Pulmonary artery endothelial cell (primary cell): ENCODE measurements at places on chromosomes 6 and 20. TPM values are rescaled to one million over a fixed set of nuclear protein-coding genes. Genes with fewer than 3 reads are reported as not detected.

The ACTL10 gene
- total RNA-seq, result 1.9 and 4.2 TPM in 2 replicates

The PCMT1 gene
- total RNA-seq, result 130 and 165 TPM in 2 replicates

The BMP7 gene
- not detected in 2 replicates for total RNA-seq

The ADGRG6 gene
- 10.0 and 14.5 TPM in 2 replicates for total RNA-seq

The HLA-DMB gene
- total RNA-seq, result 0.07 TPM in 1 of 2 replicates, not detected in the other

The SPATA25 gene
- total RNA-seq, result 0.53 and 0.59 TPM in 2 replicates

The SULF2 gene
- 64.6 and 120 TPM in 2 replicates for total RNA-seq

The RAMACL gene
- total RNA-seq, result 1.4 and 2.4 TPM in 2 replicates

The PNPLA1 gene
- not detected in 2 replicates for total RNA-seq

The MLIP gene
- total RNA-seq, result 10.8 and 21.7 TPM in 2 replicates

The OR2B6 gene
- total RNA-seq, result not detected in 2 replicates

The ZBP1 gene
- total RNA-seq, result not detected in 2 replicates

GRCh38 chr6:15752820-15753219 lies 90.0 kb upstream of the DTNBP1 start:
- peak; percentile 4 for DNase-seq

GRCh38 chr6:149337320-149337719 lies 19.8 kb downstream of the TAB2 start:
- no peak for DNase-seq

GRCh38 chr20:15564981-15565380 lies 1008.3 kb downstream of the KIF16B start:
- DNase-seq, result no peak

GRCh38 chr6:170347975-170348374 lies 41.4 kb downstream of the FAM120B start:
- DNase-seq, result no peak

DNA sequence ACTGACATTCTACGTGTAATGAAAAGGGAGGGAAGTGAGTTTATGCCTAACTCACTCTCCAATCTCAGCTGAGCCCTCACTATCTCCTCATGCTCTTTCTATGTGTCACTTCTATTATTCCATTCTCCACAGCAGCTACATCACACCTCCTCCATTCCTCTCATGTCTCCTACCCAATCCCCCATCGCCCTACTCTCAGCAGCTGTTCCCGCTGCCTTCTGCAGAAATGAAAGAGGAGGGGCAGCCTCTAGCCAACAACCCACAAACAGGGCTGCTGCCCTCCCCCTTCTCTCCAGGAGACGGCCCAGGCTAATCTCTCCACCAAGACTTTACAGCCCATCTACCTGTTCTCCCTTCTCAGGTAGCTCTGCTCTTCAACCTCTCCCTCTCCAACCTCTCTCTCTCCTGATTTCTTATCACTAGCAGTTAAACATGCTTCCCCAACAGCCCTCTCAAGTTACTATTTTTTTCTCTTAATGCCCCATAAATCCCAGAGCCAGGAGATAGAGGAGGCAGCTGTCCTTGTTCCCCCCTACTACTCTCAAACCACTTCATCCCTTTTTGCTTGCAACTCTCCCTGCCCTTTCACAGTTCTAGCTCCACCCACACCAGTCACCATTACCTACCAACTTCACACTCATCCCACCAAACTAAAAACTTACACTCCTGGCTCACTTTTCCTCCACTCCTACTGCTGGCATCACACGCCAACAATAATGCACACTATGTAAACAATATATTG lies 136.5 kb downstream of the BTBD9 start:
- no peak for DNase-seq

DNA sequence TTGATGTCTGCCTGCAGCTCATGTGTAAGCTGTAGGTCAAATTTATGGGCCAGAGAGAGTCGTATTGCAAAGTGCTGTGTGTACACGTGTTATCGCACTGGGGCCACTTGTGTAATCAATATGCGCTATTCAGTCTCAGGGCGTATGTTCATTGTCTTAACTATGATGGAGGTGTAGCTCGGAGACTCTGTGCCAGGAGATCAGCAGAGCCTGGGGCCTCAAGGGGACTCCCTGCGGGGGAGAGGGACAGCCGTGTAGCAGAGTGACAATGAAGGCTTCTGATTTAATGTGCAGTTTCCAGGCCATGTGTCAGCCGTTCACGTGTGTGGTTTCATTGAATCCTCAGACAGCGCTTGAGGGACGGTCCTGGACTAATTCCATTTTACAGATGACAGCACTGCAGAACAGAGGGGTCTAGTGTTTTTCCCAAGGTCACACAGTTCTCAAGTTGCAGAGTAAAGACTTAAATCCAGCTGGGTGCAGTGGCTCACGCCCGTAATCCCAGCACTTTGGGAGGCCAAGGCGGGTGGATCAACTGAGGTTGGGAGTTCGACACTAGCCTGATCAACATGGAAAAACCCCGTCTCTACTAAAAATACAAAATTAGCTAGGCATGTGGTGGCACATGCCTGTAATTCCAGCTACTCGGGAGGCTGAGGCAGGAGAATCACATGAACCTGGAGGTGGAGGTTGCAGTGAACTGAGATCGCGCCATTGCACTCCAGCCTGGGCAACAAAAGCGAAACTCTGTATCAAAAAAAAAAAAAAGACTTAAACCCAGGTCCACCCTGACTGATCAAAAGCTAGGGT lies 242.5 kb downstream of the PREX1 start:
- no peak for DNase-seq

DNA sequence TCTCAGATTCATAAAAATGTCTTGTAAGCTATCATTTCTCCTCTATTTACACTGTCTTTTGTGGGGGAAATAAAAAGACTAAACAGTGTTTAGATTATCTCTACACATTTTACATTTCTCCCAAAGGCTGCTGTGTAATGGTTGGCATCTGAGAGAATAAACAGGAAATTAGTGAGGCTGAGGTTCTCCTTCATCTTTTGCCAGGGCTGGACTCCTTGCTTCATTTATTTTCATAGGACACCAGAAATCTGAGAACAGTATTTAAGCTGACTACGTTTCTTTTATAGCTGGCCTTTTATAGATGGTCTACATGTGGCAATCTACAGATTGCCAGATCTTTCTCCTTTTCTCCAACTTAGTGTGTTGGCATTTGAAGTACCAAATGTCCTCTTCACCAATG lies 41.5 kb downstream of the PLCB4 start:
- no peak for DNase-seq

DNA sequence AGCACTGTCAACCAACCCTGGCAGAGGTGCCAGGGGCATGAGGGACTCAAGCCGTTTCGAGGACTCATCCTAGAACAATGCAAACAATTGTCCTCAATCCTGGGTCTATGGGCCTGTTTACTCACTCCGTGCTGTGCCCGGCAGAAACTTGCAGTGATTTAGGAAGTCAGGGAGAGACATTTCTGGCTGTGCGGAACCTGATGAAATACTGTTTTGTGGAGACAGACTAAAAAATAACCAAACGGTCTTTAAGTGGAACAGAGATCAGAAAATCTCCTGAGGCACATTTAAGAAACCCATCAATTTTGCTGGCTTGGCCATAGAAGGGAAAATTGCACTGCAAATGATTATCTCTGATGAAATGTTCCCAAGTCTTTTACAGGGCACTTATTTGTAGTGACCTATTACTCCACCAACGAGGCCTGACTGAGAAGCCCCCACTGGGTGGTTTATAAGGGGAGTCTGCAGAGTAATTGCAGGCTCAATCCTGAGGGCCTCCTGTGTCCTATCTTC lies 79.8 kb upstream of the KCNK16 start:
- no peak for DNase-seq

- DNase-seq, result no peak
These were observed 153.6 kb upstream of the SHLD1 start for GRCh38 chr20:5596401-5597193.

- DNase-seq, result no peak
These were observed 22.2 kb downstream of the TNXB start for GRCh38 chr6:32086661-32087573.

GRCh38 chr6:79699606-79700005 lies 68.5 kb downstream of the SH3BGRL2 start:
- DNase-seq, result no peak

DNA sequence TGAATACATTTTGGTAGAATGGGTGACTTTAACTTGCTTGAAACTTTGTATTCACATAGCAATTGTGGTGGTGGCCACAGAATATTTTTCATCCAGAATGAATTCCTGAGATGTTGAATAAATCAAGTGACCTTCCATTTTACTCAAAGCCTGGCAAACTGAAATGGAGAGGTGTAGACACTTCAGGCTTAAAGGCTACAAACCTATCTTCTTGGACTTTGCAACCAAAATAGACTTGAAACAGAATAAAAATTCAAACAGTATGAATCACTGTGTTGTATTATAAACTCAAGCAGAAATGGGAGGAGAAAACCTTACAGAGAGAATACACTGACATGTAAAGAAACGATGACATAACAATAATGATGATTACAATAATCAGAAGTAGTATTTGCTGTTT lies 371.6 kb downstream of the BCKDHB start:
- no peak for DNase-seq

- DNase-seq, result no peak
These were observed 73.9 kb downstream of the PLCB1 start for GRCh38 chr20:8205996-8206395.

- no peak for DNase-seq
These were observed 313.6 kb downstream of the CDC5L start for GRCh38 chr6:44701038-44701636.

- DNase-seq, result no peak
These were observed 146.2 kb downstream of the MMS22L start for GRCh38 chr6:97136626-97137358.

DNA sequence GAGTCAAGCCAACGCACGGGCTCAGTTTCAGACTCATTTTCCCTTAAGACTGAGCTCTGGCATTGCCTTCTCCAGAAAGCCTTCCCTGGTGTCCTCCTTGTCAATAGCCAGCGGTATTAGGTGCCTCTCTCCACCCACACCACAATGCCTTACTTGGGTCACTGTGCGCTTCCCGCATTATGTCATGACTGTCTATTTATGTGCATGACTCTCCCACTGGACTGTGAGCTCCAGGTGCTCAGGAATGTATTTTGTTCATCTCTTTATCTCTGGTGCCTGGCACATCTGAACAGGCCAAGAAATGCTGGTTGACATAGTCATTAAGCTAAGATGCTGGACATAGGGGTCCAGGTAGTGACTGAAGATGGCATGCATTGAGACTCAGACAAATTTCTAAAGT lies 42.7 kb downstream of the DAAM2 start:
- no peak for DNase-seq

- DNase-seq, result no peak
These were observed 6.6 kb upstream of the BTBD9 start for GRCh38 chr6:38646166-38646878.
